ENCODE measurements at places on chromosomes 6 and 20.

- no peak for DNase-seq
These were observed 253.4 kb downstream of the PREX1 start for GRCh38 chr20:48574383-48574782.

- DNase-seq: no peak
These were observed 13.5 kb upstream of the PSMG4 start for GRCh38 chr6:3245216-3245615.

DNA sequence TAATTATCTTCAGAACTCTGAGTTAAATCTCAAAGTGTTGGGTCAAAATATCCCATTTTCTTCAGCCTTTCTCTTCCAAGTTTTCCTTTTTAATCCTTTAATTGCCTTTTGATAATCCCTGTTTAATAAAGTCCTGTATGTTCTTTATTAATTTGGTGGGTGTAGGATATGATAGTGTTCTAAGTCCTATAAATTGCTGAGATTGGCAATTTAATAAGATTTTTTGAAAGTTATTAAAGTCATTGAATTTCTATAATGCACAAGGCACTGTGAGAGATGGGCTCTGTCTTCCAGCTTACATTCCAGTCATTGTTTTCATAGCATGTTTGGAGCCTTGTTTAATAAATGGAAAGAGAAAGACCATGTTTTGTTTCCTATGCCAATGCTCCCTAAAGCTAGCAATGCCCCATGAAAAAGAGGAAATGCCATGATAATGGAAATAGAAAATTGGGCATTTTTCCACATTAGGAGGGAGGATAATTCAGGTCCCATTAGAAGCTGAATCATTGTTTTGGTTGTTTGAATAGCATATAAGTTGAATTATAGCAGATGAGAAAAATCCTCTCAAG lies 404.8 kb downstream of the CD109 start:
- DNase-seq: no peak

- no peak for DNase-seq
These were observed 21.8 kb upstream of the LRRN4 start for GRCh38 chr20:6075428-6076219.

- DNase-seq: no peak
These were observed 57.8 kb downstream of the PTPN1 start for GRCh38 chr20:50567860-50568548.

DNA sequence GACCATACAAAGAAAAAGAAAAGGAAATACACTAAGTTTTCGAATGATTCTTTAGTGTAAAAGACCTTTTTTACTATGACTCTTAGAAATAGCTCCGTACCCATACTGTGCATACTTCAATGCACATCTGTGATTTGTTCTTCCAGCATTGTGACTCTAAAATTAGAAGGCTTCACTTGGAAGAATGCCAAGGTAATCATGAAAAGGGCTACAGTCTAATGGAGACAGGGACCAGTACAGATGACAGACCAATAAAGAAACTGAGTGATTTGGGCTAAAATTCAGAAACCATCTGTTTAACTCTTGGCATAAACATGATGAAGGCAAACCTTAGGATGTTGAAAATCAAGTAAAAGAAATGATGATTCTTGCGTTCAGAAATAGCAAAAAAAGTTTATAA lies 46.3 kb downstream of the CYP39A1 start:
- no peak for DNase-seq

DNA sequence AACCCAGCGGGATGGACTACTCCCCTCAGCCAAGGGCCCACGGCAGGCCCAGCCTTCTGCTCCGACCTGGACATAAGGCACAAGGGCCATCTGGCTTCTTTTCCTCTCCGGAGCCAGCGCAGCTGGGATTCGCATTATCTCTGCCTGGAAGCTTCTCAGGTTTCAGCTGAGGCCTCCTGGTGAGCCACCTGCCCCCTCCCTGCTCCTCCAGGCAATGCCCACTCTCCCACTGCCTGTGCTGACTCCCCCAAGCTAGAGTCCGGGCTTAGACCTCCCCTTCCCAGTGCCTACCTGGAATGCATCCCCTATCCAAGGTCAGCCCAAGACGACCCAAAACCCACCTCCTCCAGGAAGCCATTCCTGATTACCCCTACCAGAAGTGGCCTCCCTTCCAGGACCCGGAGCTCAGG lies 60.7 kb downstream of the EZR start:
- no peak for DNase-seq

GRCh38 chr20:2002365-2002764 lies 8.5 kb upstream of the PDYN start:
- no peak for DNase-seq

GRCh38 chr20:36607586-36608387 lies 2.2 kb downstream of the RAB5IF start:
- DNase-seq: no peak

DNA sequence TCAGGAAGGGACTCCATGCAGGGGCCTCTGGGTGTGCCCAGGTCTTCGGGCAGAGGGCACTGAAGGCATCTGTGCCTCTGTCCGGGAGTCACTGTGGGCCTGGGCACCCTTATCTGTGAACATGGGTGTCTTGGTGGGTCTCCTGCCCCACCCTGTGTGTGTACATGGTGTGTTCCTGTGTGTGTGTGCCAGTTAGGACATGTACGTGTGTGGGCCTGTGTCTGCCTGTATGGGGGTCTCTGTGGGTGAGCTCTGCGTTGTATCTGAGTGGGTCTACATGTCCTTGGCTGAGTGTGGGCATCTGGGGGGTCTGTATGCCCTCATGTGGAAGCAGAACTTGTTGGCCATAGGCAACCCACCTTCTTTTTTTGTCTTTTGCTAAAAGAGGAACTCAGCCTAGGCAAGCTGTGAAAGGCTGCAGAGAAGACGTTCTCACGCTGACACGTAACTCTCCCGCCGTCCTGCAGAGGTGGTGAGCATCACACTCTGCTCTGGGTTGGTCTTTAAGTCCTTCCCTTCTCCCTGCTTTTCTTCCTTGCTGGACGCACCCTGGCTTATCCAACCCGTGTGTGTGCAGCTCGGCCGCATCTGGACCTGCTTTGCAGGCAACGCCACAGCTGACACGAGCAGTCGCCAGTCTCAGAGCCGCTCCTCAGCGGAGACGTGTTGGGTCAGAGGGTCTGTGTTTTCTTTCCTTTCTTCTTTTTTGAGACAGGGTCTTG lies 532 bp upstream of the NPBWR2 start:
- no peak for DNase-seq

GRCh38 chr6:104941729-104942091 lies 15.2 kb upstream of the LIN28B start:
- DNase-seq: no peak

GRCh38 chr20:40686434-40686882 lies 2.6 kb downstream of the MAFB start:
- DNase-seq: no peak

DNA sequence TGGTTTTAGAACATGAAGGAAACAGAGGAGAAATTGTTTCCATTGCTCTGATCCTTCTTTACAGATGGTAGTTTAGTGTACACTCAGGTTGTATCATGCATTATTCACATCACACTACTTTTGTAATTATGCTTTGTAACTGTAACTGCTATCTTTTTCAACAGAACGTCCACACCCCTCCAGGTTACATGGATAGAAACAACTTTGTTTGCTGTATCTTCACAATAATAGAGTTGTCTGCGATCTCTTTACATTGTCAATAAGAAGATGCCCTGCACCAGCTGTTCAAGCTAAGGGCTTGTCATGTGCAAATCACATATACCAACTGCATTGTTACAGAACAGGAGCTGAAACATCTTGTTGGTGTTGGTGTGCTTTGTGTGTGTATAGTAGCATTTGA lies 67.9 kb upstream of the MAP7 start:
- DNase-seq: no peak

DNA sequence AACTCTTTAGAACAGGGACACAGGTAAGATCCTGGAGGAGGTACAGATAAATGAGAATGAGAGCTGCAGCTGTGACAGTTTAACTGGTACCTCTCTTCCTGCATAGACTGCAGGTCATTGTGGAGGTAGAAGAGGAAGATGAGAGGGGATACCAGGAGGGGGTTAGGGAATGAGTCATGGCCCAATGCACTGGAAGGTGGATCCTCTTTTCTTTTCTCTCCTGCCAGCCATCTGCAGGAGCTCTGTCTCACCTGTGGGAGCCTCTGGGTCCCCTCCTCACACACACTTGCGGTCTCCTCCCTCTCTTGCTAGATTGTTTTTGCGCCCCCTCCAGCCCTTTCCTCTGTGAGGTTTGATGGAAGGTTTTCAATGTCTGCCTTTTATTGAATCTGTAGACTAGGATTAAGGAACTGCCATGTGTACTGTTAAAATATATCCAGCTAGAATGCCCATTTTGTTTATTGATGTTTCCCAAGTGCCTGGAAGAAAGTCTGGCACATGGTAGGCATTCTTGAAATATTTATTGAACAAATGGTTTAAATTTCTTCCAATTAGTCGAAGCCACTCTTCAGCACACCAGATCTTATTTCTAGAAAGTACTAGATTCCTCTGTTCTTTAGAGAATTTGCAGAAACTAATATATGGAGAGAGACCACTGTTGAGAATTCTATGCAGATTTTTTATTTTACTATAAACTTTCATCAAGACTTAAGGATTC lies 13.0 kb downstream of the C6orf163 start:
- no peak for DNase-seq

DNA sequence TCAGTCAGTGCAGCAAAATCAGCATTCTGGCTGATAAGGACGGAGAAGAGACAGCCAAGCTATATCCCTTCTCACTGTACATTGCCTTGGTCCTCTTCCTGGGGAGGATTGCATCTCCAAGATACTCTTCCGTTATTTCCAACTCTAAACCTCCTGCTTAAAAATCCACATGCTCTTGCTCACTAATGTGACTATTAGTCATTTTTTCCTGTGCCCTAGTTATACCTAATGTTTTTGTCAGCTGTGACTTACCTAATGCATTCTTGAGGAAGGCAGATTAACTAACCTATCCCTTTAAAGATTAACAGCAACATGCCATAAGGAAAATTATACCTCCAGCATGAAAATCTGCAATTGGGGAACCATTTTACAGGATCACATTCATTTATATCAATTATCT lies 317.6 kb downstream of the BTBD9 start:
- DNase-seq: no peak

GRCh38 chr6:32413427-32414047 lies 6.6 kb upstream of the BTNL2 start:
- peak; percentile 57 for DNase-seq

DNA sequence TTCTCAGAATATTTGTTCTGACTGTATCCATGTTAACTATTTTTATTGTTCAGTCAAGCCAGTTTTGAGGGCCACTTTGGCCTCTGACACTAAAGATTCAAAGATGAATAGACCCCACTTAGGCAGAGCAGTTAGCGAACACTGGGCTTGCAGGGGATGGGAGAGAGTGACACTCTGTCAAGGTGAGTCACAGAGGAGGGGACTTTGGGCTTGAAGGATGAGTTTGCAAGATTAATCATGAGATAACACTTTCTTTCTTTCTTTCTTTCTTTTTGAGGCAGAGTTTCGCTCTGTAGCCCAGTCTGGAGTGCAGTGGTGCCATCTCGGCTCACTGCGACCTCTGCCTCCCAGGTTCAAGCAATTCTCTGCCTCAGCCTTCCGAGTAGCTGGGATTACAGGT lies 46.4 kb downstream of the SPATA2 start:
- no peak for DNase-seq

GRCh38 chr6:169777896-169778295 lies 26.5 kb downstream of the ERMARD start:
- no peak for DNase-seq

- no peak for DNase-seq
These were observed 102.4 kb upstream of the HIVEP1 start for GRCh38 chr6:11909696-11910132.

DNA sequence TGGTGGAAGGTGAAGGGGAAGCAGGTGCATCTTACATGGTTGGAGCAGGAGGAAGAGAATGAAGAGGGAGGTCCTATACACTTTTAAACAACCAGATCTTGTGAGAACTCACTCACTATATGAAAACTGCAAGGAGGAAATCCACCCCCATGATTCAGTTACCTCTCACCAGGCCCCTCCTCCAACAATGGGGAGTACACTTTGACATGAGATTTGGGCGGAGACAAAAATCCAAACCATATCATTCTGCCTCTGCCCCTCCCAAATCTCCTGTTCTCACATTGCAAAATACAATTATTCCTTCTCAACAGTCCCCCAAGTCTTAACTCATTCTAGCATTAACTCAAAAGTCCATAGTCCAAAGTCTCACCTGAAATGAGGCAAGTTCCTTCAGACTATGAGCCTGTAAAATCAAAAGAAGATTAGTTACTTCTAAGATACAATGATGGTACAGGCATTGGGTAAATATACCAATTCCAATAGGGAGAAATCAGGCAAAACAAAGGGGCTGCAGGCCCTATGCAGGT lies 60.5 kb downstream of the EDN1 start:
- DNase-seq: no peak

GRCh38 chr6:157574851-157575424 lies 193.9 kb downstream of the ZDHHC14 start:
- no peak for DNase-seq

GRCh38 chr6:3607599-3607998 lies 143.9 kb downstream of the PXDC1 start:
- DNase-seq: no peak

DNA sequence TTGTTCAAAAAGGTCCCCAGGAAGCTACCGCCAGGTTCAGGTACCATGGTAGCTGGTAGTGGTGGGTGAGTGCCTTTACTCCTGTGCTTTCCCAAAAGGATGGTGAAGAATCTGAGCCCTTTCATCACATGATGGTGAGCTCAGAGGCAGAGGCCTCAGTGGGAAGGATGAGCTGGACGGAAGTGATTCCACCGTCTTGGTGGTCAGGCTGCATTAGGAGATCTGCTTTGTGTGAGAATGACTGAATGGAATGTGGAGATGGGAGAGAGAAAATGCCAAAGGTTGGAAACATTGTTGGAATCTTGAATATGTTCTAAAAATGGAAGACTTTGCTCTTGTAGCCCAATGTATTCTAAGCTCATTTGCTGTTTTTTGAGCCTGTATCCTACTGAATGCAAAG lies 108.1 kb upstream of the SCP2D1 start:
- DNase-seq: peak; percentile 83

GRCh38 chr6:30443657-30444450 lies 45.5 kb upstream of the HLA-E start:
- no peak for DNase-seq

- DNase-seq: peak; percentile 65
These were observed 5.4 kb downstream of the CCND3 start for GRCh38 chr6:41936073-41936837.

GRCh38 chr20:14664101-14664500 lies 326.7 kb upstream of the FLRT3 start:
- DNase-seq: no peak

GRCh38 chr20:15482525-15482924 lies 1090.7 kb downstream of the KIF16B start:
- DNase-seq: no peak

- no peak for DNase-seq
These were observed 11.0 kb downstream of the OTOR start for GRCh38 chr20:16759181-16759563.

- no peak for DNase-seq
These were observed 49.6 kb upstream of the RIPOR2 start for GRCh38 chr6:24985323-24985722.

GRCh38 chr20:39105551-39105950 lies 143.4 kb downstream of the DHX35 start:
- no peak for DNase-seq

- no peak for DNase-seq
These were observed 12.1 kb upstream of the AHCY start for GRCh38 chr20:34315236-34315635.
